Stimulated activated CD8-positive, alpha-beta memory T cell treated with anti-CD3 and anti-CD28 coated beads, Interleukin-4, amount 100 ng/mL, for 24 hours (primary cell): ENCODE measurements at places on chromosomes 5 and 9.

- DNase-seq: no peak
These were observed 124.3 kb downstream of the TEX10 start for GRCh38 chr9:100228352-100228869.

DNA sequence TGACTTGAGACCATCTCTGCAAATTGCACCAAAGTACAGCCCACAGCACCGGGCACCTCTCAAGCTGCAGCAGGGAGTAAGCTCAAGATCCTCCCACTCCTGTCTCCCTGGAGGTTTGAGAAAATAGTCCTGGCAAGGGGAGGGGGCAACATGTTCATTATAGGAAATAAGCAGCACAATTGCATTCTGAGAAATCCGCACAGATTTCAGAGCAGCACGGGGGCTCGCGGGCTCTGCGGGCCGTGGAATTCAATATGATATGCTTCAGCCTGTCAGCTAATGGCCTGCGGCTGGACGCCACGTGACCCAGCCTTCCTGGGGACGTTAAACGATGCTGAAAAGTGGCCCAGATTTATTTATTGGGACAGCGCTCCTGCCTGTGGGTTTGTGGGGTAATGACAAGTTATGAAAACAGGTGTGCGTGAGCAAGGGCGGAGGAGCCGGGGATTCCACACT is 156.4 kb downstream of the DAB2IP start:
- no peak for DNase-seq

- no peak for DNase-seq
These were observed 45.6 kb upstream of the IER5L start for GRCh38 chr9:129223551-129224208.

- DNase-seq: no peak
These were observed 237.7 kb downstream of the ADAMTS6 start for GRCh38 chr5:65244031-65244430.

DNA sequence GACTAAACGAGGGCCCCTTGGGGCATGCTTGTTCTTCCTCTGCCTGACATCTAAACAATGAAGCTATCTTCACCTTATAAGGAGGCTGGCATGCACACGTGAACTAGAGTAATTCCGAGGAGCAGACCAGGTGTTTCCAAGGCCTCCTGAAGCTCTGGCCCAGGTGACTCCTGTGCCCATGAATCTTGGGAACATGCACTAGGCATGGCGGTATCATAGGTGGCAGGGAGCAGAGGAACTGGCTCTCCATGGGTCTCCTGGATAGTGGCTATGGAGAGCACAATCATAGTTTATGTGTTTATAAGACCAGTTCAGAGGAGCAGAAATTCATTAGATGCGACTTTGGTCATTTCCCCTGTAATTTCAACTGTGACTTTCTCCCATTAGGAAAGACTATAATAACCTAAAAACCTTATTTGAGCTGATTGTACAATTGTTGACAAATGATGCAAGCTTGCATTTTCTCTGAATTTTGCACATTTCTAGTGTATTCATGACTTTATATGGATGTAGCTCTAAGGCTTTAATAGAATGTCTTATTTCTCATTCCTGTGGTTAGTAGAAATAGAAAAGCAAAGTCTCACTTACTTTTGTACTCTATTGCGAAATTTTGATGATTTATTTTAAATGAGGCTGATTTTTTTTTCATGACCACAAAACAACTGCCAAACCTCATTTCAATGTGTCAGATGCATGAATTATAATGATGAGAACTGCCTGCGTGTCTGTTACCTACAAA is 135.3 kb upstream of the RPS23 start:
- DNase-seq: no peak

DNA sequence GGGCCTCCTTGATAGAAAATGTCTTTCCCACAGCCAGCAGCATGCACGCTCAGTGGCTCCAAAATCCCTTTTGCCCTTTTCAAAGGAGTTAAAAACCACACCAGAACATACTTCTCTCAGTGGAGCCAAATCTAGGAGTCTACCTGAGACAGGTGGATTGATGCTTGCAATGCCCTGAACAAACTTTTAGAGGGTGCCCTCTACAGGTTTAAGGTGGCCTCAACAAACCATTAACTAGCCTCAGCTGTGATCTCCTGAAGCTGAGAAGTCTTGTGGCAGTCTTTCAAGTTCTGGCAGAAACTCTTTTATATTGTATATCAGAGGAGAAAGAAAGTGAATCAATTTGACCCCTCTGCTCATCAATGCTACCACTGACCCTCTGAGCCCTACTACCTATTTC is 125.4 kb downstream of the MED27 start:
- no peak for DNase-seq

DNA sequence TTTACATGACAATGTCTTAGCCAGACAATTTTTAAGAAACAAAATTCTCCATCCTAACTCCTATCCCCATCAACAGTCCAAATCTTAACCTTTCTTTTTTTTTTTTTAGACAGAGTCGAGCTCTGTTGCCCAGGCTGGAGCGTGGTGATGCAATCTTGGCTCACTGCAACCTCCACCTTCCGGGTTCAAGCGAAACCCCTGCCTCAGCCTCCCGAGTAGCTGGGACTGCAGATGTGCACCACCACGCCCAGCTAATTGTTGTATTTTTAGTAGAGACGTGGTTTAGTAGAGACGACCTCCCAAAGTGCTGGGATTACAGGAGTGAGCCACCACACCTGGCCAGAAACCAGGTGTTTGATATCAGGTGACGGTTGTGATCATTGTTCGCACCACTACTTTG is 10.2 kb downstream of the ABL1 start:
- DNase-seq: no peak

- no peak for DNase-seq
These were observed 93.5 kb downstream of the SYK start for GRCh38 chr9:90894986-90895687.

GRCh38 chr5:94976853-94977252 is 308.0 kb downstream of the MCTP1 start:
- no peak for DNase-seq

DNA sequence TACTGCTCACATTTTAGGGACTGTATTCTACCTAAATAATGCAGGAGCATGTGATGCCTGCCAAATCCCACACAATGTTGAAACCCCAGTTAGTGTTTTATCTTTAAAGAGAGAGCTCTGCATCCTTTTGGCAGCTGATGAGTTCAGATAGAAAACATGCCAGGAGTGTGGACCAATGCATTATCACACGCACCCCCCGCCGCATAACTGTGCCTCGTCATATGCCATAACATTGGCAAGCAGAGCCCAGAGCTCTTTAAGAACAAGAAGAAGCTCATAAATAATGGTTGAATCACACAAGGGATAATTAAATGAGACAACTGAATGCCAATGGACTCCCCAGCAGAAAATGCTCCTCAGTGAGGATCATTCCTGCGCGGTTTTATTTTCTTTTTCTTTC is 52.8 kb upstream of the RORB start:
- no peak for DNase-seq

DNA sequence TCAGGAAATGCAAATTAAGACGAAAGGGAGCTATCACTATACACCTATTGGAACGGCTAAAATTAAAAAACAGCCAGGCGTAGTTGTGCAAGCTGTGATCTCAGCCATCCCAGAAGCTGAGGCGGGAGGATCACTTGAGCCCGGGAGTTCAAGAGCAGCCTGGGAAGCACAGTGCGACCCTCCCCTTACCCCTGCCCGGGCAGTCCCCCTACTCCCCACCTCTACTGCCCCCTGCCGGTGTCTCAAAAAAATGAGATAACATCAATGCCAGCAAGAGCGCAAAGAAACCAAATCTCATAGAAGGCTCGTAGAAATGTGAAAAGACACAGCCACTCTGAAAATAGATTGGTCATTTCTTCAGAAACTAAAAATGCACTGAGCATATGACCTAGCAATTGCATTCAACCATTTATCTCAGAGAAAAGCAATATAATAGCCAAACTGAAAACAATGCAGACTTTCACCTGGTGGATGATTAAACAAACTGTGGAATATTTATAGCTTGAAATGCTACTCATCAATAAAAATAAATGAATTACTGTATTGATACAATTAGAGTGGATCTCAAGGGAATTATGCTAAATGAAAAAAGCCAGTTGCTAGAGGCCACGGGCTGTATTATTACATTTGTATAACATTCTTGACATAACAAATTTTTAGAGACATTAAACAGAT is 20.6 kb downstream of the OR2V2 start:
- DNase-seq: no peak

- DNase-seq: no peak
These were observed 92.1 kb downstream of the CAVIN4 start for GRCh38 chr9:100669968-100670367.

- no peak for DNase-seq
These were observed 30.5 kb upstream of the ERBIN start for GRCh38 chr5:65895891-65896290.

DNA sequence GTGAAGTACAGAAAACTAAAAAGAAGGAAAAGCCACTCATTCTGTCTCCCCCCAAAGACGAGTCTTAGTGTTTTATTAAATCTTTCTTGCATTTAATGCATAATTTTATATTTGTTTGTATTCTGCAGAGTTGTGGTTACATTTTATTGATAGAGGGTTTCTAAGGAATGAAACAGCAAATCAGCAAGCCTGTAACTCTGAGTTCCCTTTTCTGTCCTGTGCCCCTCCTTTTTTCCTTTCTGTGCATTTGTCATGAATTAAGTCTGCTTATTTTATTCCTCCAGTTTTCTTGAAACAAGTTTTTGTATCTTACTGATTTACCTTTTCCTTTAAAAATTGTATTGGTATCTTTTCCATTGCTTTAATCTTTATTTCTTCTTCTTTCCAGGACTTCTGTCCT is 132.8 kb downstream of the MUSK start:
- DNase-seq: no peak

DNA sequence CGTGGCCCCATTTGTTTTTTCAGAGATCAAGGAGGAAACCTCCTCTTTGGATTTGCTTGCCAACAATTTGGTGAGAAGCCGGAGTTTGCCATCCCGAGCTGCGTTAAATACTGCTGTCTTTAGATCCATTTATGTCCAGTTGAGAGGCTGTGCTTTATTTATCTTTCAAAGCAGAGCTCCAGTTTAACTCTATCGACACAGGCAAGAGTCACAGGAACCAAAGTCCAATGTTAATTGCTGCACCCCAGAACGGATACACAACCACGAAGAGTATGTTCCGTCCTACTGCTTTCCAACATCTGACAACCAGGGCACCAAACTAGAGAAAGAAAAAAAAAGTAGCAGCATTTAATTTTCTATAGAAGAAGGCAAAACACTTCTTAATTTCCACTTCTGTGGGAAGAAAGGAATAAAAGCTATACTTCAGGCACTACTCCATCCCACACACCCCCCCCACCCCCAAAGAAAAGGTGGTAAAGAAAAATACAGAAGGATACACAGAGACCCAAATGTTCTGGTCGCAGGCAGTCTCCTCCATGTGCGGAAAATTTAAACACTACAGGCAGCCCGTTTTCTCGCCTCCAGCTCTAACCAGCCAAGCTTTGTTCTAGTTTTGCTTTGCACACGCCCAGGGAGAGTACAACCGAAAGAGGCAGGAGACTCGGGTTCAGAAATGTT is 1.1 kb downstream of the FEM1C start:
- peak; percentile 11 for DNase-seq

- DNase-seq: no peak
These were observed 118.5 kb downstream of the GNAQ start for GRCh38 chr9:77912895-77913693.

- DNase-seq: no peak
These were observed 55.3 kb downstream of the MAPKAP1 start for GRCh38 chr9:125651576-125652232.

DNA sequence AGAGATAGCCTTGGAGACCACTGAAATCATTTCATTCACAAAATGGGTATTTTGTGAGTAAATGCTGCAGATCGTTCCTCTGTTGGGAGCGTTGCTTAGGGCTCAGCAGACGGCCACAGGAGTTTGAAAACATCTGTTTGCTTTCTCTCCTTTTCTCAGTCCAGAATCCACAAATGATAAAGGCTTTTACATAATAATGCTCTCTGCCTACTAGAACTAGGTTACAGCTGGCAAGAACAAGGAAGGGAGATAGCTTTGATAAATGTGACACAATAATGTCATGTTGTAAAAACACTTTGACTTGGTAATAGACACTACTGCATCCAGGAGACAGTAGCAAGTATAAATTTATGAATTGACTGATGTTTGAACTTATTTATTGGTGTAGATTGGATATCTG is 1072.4 kb upstream of the CDH6 start:
- no peak for DNase-seq

DNA sequence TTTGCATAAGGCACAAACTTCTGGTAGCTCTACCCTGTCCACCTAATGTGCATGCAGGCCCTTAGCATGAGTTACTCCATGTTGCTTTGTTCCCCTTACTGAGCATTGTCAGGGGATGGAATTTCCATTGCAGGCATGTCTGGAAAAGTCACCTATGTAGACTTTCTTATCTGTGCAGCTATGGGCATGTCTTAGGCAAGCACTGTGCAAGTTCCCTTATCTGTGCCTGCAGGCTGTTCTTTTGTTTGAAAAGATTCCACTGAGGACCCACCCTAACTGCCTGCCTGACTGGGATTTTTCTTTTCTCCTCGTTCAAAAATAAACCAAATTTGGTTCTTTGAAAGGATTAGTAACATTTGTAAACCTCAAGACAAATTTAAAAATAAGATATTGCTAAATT is 587.0 kb downstream of the CDH18 start:
- DNase-seq: no peak

GRCh38 chr9:70935856-70936255 is 185.6 kb downstream of the TRPM3 start:
- DNase-seq: no peak

- no peak for DNase-seq
These were observed 399.2 kb downstream of the IRX2 start for GRCh38 chr5:2352101-2352861.

GRCh38 chr9:83471241-83471640 is 67.0 kb downstream of the FRMD3 start:
- no peak for DNase-seq

DNA sequence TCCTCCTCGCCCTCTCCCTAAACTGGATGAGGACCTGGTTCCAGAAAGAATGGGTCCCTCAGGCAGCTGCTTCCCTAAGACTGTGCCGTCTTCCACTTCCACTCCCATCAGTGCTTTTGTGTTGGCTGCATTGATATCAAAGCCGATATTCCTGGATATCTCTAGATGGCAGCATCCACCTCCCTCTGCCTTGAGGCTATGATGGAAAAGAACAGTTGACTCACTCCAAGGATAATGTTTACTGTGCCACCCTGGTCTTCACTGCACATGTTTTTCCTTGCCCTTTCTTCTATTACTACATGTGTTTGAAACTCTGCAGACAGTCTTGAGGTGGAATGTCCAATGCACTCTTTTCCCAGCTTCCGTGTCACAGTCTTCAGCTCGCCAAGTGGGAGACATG is 211.6 kb downstream of the MAST4 start:
- DNase-seq: no peak
